Stimulated activated CD8-positive, alpha-beta memory T cell treated with anti-CD3 and anti-CD28 coated beads, Interleukin-15, amount 100 ng/mL, for 24 hours (primary cell): ENCODE measurements at places on chromosomes 2 and 18.

DNA sequence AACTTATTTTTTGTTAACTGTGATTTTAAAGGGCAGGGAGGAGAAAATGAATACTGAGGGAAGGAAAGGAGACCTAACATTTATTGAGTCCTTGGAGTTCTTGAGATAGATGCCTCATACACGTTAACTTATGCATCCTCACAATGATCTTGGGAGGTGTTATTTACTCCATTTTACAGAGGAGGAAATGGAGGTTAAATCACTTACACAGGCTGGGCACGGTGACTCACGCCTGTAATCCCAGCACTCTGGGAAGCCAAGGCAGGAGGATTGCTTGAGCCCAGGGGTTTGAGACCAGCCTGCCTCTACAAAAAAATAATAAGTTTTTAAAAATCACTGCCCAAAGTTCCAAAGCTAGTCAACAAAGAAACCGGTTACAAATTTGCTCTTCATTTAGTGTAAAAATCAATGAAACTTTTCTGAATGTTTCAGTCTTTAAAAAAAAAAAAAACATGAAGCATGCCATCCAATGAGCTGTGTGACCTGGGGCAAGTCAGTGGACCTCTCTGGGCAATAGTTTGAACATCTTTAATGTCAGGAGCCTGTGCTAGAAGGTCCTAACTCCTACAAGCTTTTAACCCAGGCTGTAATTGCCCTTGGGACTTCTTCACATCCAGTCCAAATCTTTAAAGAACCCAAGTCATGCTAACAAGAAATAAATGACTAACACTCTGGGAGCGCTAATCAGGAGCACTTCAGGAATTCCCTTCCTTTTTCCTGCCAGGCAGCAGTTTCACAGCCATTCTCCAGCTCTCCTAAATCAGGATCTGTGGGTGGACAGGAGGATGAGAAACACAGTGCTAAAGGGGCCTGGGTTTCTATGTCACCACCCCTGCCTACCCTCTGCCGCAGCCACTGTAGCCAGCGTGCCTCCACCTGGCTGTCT, 176.4 kb downstream of the TMEM247 start:
- no peak for DNase-seq

GRCh38 chr2:70472221-70472890, 81.3 kb downstream of the TGFA start:
- DNase-seq: no peak

GRCh38 chr18:49238433-49239042, 221.9 kb downstream of the DYM start:
- no peak for DNase-seq

DNA sequence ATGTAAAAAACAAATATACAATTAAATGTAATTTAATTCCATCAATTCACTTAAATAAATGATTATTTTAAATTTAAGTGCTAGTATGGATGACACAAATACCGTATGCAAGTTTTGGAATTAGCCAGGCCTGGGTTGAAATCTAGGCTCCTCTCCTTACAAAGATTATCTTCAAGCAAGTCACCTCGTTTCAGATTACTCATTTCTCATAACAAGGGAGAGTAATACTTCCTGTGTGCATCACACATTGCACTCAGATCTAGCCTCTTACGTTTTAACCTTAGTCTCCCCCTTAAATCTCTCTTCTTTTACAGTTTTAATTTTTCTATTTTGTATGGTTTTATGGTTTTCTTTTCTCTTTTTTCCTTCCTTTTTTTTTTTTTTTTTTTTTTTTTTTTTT, 1475.9 kb upstream of the NXPH2 start:
- no peak for DNase-seq

DNA sequence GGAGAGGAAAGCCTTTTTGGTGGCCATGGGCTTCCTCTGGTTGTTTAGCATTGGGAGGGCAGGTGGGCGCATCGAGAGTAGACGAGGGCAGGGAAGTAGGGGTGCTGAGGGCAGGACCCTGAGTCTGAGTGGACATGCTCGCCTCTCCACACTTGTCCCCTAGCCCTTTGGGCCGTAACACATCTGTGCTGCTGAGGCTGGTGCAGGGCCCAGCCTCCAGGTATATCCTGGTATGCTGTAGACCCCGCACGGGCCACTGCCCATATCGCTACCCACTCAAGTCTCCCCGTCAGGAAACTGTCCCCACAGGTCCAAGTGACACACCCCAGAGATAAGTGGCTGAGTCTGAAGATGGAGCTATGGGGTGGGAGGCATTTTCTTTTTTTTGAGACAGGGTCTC, 13.7 kb upstream of the CCDC74B start:
- no peak for DNase-seq

DNA sequence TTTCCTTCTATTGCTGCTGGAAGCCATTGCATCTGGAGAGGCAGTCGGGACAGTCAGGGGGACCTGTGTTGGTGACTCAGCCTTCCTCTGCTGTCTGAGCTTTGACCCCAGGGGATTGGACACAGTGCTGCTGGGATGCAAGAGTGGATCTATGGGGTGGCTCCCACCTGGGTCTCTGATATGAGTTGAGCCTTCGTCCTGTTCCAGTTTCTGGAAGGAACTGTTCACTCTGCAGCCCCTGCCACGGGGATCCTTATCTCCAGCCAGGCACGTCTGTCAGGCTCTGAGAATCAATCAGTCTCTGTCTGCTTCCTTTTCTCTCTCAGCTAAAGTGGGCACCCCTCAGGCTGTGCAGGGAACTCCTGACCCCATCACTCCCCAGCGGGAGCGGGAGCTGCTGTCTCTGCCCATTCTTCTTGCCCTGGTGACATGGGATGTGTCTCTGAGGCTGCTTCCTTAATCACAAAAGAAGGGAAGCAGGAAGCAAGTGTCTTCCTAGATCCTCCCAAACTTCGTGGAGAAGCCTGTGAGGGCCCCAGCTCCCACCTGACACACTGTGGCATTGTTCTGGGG, 51.7 kb downstream of the ARHGAP28 start:
- DNase-seq: no peak

GRCh38 chr2:44342854-44343253, 18.4 kb downstream of the PREPL start:
- DNase-seq: no peak

GRCh38 chr2:228916416-228917090, 354.5 kb downstream of the PID1 start:
- DNase-seq: no peak

DNA sequence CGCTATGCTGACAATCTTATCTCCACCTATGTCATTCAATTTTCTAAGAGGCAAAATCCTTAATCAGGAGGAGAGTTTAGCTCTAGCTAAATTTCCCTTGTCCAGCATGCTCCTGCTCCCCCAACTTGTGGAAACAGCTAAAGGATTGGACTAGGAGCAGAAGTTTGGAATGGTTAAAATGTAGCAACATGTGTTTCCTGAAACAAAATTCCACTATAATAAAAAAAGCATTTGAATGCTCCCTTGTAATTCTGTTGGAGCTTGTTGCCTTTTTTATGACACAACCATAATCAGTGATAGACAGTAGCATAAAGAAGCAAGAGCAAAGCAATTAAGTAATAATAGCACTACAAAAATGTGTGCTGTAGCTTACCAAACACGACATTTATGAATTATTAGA, 6.9 kb downstream of the ACTR3 start:
- DNase-seq: no peak

GRCh38 chr2:3309496-3310355, 67.9 kb downstream of the EIPR1 start:
- no peak for DNase-seq

- DNase-seq: no peak
Observed at GRCh38 chr2:174730698-174731018, 33.6 kb downstream of the CHRNA1 start.

DNA sequence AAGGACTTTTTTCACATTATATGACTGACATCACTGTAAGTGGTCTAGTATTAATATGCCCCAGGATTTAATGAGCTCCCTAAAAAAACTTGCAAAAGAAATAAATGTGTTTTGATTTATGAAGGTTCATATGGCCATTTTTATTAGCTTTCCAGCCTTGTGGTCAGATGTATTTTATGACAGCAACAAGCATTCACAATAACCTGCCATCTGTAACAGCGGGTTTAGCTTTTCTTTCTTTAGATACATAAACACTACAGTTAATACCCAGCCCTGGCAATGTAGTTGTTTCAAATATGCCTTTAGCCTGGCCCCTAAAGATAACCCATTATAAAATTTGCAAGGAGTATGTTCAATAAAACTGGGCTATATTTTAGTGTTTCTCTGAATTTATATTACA, 1063.8 kb downstream of the SOCS6 start:
- no peak for DNase-seq

DNA sequence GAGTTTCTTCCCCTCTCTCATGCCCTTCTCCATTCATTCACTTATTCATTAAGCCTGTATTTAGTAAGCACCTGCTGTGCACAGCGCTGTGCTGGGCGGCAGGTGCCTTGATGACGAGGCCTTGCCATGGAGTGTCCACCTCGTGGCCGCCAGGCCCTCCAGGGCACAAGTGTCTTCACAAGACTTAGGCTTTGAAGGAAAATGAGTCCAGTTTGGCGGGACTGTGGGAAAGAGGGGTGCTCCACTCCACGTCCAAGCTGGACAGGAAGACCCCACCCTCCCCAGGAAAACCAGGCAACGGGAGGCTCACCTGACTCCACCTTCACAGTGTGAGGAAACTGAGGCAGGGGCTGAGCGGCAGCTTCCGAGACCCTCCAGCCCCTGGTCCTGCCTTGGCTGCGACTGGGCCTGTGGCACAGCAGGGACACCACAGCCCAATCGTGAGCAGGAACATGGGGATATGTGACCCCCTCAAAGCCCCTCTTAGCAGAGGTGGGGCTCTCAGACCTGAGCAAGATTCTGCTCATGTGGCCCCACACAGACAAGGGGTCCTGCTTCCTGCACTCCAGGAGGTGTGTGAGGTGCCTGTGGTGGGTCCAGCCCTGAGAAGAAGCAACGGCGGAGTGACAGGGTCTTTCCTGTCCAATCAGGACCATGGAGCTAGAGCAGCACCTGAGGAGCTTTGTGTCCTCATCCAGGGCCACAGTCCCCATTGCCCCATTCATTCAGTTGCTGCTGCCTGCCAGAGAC, 110.3 kb upstream of the ODC1 start:
- DNase-seq: no peak

- no peak for DNase-seq
Observed at GRCh38 chr2:744088-744487, 66.9 kb upstream of the TMEM18 start.

- no peak for DNase-seq
Observed at GRCh38 chr2:196489371-196489770, 150.1 kb upstream of the CCDC150 start.

DNA sequence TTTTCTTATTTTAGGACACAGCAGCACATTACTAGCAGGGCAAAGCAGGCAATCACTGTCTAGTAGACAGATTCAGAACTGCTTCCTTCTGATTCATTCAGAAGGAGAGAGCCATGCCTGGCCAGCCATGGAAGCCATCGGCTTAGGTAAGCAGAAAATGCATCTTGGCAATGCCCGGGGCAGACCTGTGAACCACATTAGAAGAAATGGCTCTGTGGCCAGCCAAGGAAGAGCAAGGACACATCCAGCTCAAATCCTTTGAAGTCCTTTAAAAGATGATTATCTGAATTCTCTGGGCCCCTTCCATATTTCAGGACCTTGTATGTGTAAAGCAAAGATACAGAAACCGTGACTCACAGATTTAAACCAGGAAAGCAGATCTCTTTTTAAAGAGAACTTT, 227.4 kb downstream of the PID1 start:
- DNase-seq: no peak

GRCh38 chr2:221103930-221104329, 468.2 kb downstream of the EPHA4 start:
- DNase-seq: no peak

DNA sequence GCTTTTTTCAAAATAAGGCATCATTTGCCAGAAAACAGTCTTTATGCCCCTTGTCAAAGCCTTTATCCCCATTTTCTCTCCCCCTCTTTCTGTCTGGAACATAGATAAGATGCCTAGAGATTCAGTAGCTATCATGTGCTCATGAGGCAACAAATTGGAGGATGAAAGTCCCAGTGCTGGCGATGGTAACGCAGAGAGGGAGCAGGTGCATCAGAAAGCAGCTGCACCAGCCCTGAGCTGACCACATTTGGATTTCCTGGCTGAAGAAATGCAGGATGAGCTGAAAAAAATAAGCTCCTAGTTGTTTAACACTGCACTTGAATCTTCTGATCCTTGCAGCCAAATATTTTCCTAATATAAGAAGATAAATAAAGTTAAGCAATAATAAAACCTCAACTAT, 48.0 kb downstream of the LOXHD1 start:
- no peak for DNase-seq

- DNase-seq: no peak
Observed at GRCh38 chr2:122003196-122003940, 247.9 kb downstream of the TSN start.

DNA sequence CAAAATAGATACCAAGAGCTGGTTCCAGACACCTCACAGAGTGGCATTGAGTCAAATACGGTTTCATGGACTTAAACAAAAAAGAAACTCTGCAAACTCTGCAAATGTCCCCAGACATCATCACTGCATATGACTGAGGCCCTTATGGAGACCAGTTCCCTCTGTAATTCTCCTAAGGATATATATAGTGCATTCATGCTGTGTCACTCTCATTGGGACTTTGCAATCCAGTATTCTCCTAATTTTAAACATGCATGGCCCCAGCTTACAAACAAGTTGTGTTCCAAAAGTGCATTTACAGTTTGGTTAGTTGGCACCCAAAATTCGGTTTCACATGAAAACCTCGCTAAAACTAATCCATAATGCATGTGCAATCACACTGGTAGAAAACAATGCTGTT, 18.6 kb upstream of the INO80C start:
- no peak for DNase-seq

DNA sequence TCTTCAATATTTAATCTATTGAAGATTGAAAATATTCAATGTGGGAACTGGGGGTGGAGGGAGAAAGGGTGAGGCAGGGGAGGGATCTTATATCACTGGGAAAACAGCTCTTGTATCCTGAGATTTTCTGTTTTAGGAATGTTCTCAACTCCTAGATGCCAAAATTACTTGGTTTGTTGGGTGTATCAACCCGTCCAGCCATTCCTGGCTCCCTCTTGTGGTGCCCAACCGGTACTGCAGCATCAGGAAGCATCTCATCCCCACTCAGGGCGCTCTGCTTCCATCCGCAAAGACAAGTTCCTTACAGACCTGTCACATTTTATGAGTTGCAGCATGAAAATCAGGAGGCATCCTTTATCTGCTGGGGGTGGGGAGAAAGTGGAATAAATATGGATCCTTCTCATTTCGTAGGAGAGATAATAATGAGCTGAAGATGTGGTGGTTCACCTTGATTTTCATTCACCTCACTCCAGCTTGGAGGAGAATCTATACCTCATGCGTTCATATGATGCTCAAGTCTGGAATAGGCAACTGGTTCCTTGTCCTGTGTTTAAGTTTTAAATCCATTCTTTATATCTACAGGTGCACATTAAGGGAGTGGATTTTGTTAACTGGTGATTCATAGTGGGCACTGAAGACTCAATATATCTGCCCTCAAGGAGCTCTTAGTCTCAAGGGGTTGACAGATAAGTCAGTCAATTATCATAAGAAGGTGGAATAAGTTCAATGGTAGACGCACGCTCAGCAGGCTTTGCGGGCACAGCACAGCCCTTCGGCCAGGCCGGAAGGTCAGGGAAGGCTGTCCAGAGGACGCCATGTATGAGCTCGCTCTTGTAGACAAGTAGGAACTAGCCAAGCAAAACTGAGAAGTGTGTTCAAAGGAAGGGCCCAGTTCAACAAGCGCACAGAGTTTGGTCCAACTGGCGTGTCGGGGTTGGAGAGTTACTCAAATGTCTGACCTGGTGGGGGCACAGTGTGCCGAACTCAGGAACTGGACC, 127.3 kb downstream of the RNF144A start:
- peak; percentile 33 for DNase-seq
